ENCODE measurements at places on chromosomes 13 and 19.

DNA sequence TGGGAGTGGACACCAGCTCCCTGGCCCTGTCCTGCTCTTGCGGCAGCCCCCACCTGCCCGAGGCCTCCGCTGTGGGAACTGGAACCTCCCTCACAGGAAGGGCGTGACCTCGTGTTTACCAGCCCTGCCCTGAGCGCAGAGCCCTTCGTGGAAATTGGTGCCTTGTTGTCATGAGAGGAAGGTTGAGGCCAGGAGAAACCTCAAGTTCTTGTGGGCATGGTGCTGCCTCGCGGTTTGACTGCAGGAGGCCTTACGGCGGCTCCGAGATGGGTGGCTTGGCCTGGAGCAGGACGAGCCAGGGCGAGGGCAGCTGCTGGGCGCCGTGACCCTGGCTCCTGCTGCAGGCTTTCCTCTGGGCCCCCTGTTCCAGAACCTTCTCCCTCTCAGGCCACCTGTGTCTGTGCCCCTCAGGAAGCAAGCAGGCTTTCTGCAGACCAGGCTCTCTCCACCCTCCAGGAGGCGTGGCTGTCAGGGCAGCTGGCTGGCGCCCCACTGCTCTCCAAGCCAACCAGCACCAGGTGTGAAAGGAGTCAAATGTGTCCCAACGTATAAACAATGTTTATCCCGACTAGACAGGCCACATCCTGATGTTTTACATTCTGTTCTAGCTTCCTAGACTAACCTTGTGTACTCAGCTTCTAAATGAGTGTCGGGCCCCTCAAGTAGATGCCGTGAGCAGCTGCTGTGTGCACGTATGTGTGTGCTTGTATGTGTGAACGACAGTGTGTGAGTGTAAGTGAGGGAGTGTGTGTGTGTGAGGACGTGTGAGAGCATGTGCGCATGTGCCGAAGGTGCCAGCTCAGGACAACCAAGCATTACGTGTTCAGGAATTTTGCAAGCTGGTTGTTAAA lies 10.4 kb upstream of the RASA3 start:
- ATAC-seq = no peak

GRCh38 chr13:73676550-73677047 lies 457.6 kb downstream of the KLF12 start:
- no peak for ATAC-seq

- no peak for ATAC-seq
Measured at GRCh38 chr19:16721051-16721450, 1.4 kb downstream of the NWD1 start.

DNA sequence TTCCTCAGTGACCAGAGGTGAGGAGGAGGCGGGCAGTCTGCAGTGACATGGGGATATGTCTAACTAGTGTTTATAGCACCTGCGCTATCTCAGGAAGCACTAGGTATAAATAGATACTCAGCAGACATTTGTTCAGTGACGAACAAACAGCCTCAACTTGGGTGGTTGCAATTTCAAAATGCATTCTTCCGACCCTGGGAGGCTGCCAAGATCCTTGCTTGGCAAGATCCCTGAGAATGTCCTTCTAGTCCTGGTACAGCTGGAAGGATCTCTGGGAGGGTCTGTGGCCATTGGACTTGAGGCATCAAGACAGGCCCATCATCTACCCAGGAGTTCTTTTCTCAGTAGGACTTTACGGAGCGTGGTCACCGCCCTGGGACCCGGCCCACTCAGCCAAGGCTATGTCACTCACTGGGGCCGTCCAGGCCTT lies 299.5 kb downstream of the ZNF536 start:
- no peak for ATAC-seq

DNA sequence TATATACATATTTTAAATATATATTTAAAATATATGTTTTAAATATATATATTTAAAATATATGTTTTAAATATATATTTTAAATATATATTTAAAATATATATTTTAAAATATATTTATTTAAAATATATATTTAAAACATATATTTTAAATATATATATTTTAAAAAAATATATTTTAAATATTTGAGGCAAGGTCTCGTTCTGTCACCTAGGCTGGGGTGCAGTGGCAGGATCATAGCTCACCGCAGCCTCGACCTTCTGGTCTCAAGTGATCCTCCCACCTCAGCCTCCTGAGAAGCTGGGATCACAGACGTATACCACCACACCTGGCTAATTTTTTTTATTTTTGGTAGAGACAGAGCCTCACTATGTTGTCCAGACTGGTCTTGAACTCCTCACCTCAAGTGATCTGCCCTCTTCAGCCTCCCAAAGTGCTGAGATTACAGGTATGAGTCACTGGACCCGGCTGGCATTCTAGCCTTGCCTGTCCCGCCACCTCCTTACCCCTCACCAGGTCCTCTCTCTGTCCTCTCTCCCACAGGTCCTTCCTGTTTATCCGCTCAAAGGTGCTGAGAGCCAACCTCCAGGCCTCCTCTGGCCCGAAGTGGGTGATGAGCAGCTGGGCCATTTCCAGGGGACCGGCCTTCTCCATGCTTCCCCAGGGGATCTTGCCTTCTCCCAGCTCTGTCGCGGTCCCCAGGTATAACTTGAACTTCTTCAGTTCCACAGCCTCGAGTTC lies 564 bp downstream of the NLRP12 start:
- ATAC-seq = no peak

DNA sequence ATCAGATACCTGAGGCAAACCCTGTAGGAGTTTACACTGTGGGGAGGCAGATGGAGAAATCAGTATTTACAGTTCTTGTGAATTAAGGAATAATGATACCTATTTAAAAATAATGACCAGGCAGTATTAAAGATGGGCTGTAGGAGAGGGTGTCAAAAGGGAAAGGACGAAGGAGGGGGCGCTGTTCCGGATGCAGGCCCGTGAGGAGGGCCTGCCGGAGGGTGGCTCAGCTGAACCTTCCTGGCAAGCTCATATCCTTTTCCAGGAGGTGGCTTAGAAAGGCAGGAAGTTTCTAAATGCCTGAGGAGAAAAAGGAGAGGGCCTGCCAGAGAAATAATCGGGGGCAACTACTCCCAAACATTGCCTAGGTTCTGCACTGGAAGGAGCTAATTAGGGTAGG lies 46.6 kb downstream of the MBNL2 start:
- no peak for ATAC-seq

DNA sequence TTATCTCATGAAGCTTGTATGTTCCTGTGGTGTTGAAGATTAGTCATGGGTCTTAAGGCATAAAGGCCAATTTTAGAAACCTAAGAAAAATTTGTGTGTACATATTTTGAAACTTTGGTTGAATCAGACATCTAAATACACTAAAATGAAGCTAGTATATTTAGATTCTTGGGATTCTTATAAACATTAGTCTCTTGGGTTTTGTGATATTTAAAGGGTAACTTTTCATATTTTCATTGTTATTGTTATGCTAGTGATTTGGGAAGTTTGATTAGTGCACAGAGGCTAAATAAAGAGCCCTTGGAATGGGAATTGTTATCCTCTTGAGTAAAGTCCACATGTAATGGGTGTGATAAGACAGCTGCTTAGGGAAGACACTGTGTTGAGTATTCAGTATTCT lies 24.5 kb downstream of the UBA2 start:
- ATAC-seq = no peak

DNA sequence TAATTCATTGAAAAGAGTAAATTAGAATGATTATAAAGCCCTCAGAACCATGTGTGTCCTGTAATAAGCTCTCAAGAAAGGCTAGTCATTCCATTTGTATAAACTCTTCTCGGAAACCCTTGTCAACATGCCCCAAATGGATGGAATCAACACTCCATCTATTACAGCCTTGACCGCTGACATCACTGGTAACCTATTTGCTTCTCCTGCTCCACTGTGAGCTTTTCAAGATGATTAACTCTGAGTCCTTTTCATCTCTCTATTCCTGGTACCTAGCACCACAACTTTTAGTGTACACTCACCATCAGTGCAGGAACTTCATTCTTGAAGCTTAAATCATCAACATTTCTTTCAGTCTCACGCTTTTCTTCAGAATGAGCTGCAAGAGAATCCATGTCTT lies 612.0 kb downstream of the DCT start:
- ATAC-seq = no peak

DNA sequence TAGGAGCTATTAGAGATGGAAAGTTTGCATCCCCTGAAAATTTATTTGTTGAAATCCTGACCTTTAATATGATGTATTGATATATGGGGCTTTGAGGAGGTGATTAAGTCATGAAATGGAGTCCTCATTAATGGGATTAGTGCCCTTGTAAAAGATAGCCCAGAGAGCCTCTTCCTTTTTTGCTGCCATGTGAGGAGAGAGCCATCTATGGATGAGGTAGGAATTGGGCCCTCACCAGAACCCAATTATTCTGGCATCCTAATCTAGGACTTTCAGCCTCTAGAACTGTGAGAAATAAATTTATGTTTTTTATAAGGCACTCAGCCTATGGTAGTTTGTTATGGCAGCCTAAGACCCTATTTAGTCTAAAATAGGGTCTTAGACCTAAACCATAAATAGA lies 250.2 kb upstream of the SLITRK1 start:
- ATAC-seq = no peak

GRCh38 chr19:30090476-30090875 lies 148.4 kb downstream of the URI1 start:
- ATAC-seq = no peak
